Non-pigmented ciliary epithelial cell (primary cell): ENCODE measurements at places on chromosomes 6 and 20.

DNA sequence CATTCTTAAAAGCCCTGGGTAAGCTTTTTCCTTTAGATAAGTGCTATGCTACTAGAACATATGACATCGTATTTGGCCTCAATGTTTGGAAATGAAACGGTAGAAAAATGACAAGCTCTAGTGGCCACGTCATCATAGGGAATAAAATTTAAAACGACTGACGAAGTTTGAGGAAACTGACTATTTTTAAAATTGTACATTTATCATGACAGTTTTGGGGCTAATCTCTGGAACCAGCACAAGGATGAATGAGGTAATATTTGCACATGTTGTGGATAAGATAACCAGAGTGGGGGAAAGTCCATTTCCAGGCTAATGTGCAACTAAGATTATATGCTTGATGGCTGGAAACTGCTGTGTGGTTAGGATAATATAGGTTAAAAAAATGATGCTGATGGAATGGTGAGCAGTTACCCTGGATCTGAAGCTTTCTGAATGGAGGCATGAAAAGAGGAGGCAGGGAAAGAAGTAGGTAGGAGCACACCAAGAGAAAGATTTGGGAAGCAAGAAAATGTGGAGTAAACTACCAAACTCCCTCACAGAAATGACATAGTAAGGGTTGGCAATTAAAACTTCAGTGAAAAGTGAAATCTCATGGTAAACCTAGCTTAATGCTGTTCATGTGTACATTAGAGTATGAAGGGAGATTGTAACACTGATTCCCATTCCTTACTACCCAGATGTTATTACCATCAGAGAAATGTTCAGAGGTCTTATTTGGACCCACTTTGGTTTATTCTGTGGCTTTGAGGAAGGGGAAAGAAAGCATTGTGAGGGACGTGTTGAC lies 42.7 kb upstream of the CEP162 start:
- no peak for DNase-seq

DNA sequence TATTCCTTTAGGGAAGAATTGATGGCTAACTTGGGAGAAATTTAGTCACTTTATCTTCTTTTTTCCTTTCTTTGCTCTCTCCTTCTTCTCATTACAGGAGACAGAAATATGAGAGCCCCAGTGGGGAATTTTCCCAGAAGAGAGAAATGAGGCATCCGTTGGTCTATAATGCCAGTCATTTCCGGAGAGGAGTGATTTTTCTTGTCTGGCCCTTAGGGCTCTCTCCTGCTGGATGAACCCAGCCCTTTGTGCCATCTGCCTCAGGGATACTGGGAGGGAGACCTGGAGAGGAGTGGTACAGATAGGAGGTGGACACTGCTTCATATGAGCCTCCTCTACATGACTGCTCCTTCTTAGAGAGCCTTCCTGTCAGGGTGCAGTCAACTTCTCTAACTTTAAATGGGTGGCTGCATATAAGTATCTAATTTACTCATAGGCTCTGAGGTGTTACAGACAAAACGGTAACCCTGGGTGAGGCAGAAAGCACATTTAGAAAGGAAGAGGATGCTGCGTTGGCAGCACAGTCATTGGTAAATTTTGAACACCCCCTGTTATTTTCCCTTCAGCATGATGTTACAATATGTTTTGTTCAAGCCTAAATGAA lies 21.9 kb downstream of the RIMS1 start:
- DNase-seq: no peak

DNA sequence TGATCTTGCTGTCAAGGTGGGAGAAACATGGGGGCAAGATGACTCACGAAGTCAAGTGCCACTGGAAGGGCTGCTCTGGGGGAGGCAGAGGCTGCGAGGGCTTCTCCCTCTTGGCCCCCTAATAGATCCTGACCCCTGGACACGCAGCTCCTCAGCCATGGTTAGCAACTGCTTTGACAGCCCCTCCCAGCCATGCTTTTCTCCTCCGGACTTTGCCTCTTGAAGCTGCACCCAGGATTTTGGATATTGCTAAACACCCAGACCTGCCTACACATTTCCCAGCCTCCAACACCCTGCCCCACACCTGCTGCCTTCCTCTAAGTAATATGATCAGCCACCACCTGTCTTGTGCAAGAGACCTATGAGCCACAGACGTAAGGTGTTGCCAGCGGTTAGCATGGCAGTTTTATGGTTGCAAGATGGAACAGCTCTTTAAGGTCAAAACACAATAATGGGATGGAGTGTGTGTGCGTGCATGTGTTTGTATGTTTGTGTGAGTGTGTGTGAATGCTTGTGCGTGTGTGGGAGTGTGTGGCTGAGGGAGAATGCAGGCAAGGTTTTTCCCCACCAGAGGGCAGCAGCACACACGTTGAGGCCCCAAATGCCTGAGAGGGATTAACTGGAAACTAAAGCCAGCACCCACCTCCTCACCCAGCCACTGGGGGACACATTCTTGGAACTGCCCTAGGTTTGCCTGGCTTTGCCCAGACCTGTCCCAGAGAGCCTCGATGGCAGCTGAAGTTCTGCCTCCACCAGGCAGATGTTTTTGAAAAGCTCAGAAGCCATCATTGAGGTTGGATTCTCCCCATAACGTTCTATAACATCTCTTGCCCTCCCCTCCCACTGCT lies 2.5 kb downstream of the IP6K3 start:
- DNase-seq: no peak

DNA sequence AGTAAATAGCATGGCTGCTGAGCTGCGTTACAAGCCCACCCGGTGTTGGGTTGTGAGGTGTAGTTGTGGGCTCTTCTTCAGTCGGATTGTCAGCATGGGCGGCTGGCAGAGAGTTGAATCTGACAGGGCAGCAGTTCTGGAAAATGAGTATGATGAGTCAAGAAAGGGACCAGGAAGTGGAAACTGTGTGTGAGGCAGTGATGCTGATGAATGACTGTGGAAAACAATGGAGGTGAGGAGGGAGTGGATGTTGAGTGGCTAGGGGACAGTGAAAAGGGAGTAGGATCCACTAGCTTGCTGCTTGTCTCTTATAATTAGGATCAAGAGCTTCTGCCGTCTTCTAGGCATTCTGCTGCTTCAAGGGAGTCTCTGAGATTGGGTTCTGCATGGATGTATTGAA lies 154.3 kb downstream of the ESR1 start:
- no peak for DNase-seq

GRCh38 chr20:32524829-32525501 lies 60.2 kb downstream of the NOL4L start:
- DNase-seq: no peak

DNA sequence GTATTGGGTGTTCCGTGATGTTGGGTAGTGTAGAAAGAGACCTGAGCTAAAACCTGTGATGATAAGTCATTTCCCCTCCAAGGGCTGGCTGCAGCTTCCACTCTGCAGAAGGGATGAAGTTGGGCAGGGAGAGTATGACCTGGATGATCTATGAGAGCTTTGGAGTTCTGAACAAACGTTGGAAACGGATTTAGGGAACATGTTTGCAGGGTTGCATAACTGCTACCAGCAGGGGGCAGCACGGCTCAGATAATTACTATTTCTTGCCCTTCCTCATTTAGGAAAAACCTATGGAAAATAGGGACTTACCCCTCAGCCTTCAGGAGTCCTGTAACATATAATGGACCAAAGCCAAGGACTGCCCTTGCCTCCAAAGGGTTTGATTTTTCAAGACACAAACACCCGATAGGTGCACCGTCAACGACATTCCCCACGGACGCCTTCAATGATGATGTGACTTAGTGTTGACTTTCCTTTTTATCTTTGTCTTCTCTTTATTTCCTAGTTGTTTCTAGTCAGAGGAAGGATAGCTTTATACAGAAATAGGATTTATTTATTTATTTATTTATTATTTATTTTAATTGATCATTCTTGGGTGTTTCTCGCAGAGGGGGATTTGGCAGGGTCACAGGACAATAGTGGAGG lies 164.9 kb upstream of the SASH1 start:
- no peak for DNase-seq

DNA sequence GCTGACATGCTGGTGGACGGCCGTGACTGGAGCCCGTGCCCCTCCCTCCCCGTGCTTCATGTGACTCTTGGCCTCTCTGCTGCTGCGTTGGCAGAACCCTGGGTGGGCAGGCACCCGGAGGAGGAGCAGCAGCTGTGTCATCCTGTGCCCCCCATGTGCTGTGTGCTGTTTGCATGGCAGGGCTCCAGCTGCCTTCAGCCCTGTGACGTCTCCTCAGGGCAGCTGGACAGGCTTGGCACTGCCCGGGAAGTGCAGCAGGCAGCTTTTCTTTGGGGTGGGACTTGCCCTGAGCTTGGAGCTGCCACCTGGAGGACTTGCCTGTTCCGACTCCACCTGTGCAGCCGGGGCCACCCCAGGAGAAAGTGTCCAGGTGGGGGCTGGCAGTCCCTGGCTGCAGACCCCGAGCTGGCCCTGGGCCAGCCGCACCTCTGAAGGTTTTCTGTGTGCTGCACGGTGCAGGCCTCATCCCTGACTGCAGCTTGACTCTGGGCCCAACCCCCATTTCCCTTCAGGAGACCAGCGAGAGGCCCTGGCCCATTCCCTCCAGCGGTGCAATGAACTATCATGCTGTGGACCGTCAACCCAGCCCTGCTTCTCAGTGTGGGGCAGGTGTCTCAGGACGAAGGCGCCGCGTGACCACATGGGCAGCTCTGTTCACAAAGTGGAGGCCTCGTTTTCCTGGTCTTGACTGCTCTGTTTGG lies 8.1 kb downstream of the NPBWR2 start:
- no peak for DNase-seq

DNA sequence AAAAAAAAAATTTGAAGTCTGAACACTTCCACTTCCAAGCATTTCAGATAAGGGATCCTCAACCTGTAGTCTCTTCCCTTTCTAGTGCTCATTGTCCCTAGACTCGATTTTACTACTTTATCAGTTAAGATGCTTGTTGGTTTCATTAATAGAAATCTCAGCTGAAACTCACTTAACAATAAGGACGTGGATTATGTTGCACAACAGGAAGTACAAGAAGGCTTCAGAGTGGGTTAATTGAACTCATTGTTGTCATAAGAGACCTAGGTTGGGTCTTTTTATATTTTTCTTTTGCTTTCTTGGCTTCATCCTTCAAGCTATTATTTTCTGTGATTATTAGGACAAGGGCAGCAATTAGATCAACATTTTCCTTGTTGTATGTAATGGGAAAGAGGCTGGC lies 175.2 kb downstream of the CDKAL1 start:
- DNase-seq: no peak

DNA sequence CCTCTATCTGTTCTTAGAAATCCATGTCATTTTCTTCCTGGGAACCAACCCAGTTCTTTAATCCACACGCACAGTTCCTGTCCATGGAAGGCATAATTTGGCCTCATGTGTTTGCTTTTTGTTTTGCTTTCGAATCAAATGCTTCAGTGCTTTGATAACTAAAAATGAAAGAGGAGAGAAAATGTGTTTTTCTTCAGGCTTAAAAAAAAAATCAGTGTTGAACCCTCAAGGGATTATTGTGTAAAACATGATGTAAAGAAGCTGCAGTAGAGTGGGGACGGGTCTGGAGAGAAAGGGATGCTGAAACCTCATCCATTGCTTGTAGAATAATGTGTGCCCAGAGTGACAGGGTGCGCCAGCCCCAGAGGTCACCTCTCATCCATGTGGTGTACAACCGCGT lies 197.5 kb upstream of the JARID2 start:
- DNase-seq: no peak

DNA sequence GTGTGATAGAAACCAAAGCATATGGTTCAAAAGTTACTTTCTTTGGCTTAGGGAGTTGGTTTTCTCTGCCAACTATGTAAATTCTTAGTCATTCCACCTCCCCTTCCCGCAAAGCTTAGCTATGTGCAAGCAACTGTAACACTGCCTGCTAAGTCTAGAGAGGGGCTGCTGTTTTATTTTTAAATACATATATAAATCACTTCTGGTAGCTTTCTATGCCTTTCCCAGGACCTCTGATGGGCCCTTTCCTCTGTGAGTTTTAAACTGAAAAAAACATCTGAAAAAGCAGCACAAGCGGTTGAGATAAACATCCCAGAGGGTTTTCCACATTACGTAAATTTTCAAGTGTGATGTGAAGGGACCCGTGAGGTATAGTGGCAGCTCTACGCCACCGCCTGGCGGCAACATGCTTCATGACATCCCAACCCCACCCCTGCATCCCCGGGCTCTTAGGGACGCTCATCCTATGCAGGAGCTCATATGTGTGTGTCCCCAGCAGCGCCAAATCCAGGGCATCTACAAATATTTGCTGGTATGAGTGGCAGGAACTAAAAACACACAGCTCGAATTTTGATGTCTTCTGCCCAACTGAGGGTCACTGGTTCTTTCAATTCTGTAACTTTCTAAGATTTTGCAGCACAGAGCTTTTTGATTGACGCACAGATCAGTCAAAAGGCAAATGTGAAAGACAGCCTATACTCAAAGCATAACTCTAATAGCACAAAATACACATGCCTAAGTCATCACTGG lies 12.7 kb downstream of the SAYSD1 start:
- no peak for DNase-seq

DNA sequence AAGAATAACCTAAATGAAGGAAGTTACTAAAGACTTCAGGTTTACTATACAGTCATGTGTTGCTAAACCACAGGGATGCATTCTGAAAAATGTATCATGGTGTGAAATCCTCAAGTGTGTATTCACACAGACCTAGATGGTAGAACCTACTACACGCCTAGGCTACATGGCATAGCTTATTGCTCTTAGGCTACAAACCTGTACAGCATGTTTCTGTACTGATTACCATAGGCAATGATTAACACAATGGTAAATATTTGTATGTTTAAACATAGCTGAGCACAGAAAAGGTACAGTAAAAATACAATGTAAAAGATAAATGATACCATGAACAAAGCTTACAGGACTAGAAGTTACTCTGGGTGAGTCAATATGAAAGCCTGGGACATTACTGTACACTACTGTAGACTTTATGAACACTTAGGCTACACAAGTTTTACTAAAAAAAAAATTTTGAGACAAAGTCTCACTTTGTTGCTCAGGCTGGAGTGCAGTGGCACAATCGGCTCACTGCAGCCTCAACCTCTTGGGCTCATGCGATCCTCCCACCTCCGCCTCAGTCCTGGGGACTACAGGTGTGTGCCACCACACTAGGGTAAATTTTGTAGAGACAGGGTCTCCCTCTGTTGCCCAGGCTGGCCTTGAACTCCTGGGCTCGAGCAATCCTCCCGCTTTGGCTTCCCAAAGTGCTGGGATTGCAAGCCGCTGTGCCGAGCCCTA lies 36.0 kb downstream of the ADNP start:
- no peak for DNase-seq

- DNase-seq: no peak
Observed at GRCh38 chr6:32105433-32105832, 3.7 kb downstream of the TNXB start.

DNA sequence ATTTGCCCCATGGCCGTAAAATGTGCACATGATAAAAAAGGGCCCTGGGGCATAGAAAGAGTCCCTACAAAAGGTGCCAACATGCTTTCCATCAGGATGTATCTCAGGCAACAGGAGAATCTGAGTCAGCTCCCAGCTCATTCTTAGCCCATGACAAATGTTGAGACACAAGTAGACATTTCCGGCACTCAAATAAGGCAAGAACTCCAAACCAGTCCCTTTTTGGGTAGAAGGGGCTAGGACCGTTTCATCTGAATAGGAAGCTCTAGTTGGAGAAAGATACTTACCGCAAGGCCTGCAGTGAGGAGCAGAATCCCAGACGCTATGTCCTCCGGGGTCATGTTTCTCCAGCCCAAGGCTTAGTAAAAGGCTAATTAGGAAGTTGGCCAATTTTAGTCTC lies 261.0 kb upstream of the RIN2 start:
- no peak for DNase-seq

- DNase-seq: peak; percentile 5
Observed at GRCh38 chr6:104162036-104162669, 697.6 kb downstream of the HACE1 start.
